SK-N-SH treated with all-trans-retinoic acid at 6 μM for 48 hours (cell line): ENCODE measurements at places on chromosomes 12 and 14.
A peak's percentile ranks its signal among the peaks of the same experiment; 100 is the strongest.

DNA sequence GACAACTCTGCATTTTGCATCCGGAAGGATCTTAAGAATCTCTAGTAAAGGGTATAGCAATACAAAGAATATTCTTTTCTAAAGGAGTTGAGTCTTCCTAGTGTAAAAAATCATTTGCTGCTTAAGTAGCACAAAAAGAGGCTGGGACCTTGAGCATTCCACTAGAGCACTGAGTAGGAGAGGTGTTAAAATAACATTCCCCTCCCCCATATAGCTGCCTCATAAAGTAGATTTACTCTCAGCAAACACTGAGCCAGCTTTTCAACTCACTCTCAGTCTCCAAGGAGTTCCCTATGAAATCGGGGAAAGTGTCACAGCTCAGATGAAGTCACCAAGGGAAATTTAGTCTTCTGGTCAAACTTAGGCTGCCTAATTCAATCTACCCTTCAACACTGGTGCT, 592.7 kb downstream of the ETNK1 start:
- ATAC-seq = no peak

DNA sequence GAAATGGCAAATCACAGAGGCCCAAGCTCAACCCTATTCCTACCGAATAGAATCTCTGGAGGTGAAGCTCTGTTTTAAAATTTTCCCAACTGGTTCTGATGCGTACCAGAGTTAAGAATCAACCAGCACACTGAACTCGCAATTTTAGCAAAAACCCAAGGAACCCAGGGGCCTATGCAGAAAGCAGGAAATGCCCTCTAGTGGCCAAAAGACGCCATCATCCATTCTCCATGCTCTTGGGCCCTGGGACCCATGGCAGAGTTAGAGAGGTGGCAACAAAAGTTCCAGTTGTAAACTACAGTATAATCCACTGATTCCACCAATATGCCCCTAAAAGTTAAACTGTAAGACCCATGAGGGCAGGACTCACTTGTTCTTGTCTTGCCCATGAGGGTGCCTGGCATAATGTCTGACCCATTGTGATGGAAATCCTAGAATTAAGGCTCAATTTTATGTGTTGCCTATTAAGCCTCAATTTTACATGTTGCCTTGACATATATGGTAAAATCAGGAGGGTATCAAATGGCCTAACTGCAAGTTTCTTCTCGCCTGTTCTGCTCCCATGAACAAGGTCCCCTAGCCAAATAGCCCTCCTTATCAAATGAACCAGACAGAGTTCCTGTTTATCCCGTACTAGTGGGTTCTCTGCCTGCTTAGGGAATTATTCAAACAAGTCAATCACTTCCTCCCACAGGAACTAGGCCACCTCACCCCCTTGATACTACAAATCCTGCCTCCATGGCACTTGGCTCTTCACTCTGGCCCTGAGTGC, 137.5 kb upstream of the CPM start:
- ATAC-seq = peak; percentile 94

DNA sequence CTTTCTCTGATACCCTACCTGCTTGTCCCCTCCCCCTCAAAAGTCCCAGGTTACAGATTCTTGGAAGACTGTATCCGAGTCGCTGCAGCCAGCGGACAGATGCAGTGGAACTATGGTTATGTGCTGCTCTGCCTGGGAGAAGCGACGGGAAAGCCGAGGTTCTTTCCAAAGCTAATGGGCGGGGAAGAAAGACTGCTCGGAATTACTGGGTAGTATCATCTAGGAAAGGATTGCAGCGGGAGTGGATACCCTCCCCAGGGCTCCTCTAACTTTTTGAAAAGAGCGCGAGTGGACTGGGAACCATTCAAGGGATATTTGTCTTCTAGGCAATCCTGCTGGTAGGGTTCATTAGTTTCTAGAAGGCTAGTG, 1.4 kb downstream of the PTHLH start:
- ATAC-seq = no peak

- no peak for ATAC-seq
These were observed 128.6 kb downstream of the CRADD start for GRCh38 chr12:93805736-93806141.

- no peak for ATAC-seq
These were observed 19.3 kb upstream of the MDM2 start for GRCh38 chr12:68788554-68789143.

DNA sequence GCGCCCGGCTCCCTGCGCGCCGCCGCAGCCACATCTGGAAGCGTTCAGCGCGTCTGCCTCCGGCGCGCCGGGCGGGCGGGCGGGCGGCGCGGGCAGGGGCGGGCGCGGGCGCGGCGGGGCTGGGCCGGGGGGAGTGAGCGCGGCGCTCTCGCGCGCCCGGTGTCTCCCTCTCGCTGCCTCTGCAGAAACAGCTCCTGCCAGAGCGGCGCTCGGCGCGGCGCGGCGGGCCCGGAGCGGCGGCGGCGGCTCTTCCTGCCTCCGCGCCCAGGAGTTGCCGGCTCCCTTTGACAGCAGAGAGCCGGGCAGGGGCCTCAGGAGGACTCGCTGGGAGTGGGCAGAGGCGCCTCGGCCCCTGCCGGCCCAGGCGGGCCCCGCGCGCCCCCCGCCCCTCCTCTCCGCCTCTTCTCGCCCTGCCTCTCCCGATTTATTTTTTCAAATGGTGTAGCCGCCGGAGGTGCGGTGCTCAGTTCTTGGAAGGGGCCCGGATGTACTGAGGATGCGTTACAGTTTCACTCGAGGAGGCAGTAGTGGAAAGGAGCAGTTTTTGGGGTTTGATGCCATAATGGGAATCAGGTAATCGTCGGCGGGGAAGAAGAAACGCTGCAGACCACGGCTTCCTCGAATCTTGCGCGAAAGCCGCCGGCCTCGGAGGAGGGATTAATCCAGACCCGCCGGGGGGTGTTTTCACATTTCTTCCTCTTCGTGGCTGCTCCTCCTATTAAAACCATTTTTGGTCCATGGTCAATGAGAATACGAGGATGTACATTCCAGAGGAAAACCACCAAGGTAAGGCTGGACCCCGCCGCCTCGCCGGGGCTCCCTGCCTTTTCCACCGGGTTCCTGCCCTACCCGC, at the start of gene CACNA1C:
CACNA1C (plus strand) TSS at position 162 of the 853 bp plus-strand sequence; CDS start at position 738, 576 bp downstream.
- ATAC-seq = peak; percentile 83

GRCh38 chr12:612886-613285, 50.4 kb downstream of the NINJ2 start:
- no peak for ATAC-seq

DNA sequence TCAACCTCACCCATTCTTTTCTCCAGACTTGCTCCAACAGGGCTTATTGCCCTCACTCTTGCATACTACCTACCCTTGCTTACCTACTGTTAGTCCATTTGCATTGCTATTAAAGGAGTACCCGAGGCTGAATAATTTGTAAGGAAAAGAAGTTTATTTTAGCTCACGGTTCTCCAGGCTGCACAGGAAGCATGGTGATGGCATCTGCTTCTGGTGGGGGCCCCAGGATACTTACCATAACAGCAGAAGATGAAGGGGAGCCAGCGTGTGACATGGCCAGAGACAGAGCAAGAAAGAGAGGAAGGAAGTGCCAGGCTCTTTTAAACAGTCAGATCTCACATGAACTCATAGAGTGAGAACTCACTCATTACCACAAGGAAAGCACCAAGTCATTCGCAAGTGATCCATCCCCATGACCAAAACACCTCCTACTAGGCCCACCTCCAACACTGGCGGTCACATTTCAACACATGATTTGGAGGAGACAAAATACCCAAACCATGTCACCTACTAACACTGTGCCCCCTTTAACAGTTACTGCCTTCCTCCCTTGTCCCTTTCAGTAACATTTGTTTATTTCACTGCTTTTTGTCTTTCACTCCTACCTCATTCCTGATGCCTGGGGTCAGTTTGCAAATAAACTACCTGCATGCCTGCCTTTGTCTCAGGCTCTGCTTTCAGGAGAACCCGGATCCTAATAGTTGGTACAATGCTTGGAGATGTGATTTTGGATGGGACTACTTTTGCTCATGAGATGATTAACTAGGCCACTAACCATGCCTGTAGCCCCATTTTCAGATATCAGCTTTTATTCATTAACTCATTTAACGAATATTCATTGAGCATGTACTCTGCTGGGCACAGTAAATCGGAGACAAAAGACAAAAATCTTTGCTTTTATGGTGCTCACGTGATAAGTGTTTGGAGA, 41.6 kb upstream of the CSRP2 start:
- ATAC-seq = no peak

GRCh38 chr12:51846271-51846691, 2.2 kb downstream of the FIGNL2 start:
- no peak for ATAC-seq

GRCh38 chr12:46445551-46446235, 73.1 kb upstream of the SLC38A2 start:
- no peak for ATAC-seq

DNA sequence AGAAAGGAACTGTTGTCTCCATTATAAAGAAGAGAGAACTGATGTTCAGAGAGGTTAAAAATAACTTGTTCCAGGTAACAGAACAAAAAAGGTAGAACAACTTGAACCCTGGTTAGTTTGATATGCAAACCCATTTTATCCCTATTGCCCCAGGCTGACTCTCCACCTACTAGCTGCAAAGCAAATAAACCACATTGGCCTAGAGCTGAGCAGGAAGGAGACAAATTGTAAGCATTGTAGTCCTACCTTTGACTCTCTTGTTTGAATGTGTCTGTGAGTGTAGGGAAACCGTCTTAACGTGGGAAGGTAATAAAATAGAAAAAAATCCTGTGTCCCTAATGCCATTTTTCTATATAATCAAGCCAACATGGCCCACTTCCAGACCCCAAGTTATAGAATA, 126.4 kb downstream of the CCER1 start:
- ATAC-seq = no peak

DNA sequence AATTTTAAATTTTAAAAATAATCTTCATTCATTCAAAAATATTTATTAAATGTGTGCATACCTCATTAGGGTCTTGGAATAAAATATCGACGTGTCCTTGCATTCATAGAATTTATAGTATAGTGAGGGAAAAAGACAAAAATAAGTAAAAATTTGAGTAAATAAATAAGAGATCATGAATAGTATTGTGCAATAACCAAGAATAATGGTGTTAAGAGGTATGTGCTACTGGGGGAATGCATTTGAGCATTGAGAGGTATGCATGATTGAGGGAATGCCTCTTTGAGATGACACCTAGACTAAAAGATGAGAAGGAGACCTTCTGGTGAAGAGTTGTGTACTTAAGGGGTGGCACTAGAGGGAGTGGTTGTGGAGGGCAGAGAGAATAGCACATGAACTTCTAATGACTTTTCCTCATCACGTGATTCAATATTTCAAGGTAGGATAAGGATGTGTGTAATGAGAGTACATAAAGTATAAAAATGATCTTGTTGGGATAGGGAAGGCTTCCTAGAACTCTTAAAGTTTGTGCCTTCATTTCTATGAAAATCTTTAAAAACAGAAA, 18.8 kb upstream of the CATSPERB start:
- ATAC-seq = no peak

- no peak for ATAC-seq
These were observed 5.1 kb downstream of the ADCY4 start for GRCh38 chr14:24329736-24330135.

GRCh38 chr14:21081521-21082142, 11.5 kb downstream of the ARHGEF40 start:
- no peak for ATAC-seq

- no peak for ATAC-seq
These were observed 41.0 kb downstream of the CCDC91 start for GRCh38 chr12:28231248-28231647.

DNA sequence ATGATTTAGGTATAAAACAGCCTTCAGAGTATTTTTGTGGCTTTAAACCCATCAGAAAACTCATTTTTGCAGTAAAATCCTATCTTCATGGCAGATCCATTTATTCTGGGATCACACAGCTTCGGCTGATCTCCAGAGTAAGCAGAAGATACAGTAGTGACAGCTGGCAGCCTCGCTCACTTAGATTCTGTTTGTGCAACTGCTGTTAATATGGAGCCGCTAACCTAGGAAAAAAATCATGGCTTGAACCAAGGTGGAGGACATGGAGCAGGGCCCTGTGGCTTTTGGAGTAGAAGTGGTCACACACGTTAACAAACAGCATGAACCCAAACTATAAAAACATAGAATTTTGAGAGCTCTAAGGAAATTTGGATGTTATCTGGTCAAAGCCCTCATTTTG, 137.2 kb upstream of the ARHGAP5 start:
- no peak for ATAC-seq

DNA sequence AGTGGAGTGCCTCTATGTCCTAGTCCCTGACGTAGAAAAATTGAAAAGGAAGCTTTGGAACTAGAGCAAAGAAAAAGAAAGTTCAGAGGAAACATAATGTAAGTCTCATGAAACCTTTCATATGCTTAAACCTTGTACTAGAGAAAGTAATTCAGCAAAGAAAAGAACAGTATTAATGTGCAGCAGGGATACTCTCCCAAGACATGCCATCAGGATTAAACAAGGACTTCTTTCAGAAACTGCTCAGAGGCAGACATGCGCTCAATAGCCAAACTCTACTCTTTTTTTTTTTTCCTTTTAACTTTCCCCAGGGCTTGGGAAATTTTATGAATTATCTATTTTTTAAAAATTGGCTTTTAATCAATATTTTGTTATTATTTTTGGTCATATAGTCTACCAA, 7.1 kb upstream of the ASB8 start:
- no peak for ATAC-seq

DNA sequence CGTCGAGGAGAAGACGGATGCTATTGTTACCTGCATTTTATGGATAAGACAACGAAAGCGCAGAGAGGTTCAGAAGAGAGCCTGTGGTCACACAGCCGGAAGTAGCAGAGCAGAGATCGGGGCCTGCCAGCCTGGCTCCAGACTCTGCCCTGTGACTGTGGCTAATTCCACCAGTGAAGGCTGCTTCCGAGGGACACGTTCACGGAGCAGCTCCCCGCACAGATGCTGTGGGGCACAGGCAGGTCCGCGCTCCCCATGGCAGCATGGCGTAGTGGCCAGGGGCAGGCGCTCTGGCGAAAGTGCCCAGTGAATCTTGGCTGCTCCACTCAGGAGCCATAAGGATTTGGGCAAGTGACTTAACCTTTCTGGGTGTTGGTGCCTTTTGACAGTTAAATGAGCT, 9.8 kb downstream of the RIMBP2 start:
- ATAC-seq = no peak

DNA sequence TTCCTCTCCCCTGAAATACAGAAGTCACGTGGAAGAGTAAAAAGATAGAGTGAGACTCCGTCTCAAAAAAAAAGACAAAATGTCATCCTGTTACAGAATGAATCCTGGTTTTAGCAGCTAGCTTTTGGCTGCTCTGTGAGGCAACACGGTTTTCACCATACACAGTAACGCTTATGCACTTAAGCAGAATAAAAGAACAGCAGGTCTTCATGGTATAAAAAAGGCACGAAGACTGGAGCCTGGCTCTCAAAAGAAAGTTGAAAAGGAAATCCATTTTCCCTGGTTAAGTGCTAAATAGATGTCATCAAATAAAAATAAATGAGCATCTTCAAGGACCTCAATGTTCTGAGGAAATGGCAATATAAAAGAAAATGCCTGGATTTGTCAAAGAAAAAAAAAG, 444.1 kb downstream of the IPO8 start:
- ATAC-seq = no peak

DNA sequence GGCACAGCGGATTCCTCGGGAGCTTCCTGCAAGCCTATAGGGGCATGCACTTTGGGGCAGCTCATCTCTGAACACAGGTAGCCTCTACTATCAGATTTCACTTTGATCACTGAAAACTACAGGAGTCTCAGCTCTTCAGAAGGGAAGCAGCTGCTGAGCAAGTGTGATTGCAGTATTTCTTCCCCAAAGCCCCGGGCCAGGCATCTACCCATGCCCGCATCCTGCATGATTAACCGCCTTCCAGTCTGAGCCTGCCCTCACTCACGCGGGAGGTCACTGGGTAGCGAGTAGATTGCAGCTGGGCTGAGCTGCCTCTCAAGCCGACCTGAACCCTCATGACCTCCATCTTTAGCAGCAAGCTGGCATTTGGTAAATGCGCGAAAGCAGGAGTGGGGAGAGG, 334.7 kb downstream of the DPF3 start:
- ATAC-seq = no peak
